Activated CD4-positive, alpha-beta T cell treated with anti-CD3 and anti-CD28 coated beads, Interleukin-2, Interleukin-4, amounts not matched to agents 100 ng/mL and 50 ng/mL, durations not matched to agents 16 hours and 8 hours (primary cell): ENCODE measurements at places on chromosomes 1 and 21.

GRCh38 chr21:28152732-28153131, 839.9 kb downstream of the LTN1 start:
- DNase-seq = no peak

DNA sequence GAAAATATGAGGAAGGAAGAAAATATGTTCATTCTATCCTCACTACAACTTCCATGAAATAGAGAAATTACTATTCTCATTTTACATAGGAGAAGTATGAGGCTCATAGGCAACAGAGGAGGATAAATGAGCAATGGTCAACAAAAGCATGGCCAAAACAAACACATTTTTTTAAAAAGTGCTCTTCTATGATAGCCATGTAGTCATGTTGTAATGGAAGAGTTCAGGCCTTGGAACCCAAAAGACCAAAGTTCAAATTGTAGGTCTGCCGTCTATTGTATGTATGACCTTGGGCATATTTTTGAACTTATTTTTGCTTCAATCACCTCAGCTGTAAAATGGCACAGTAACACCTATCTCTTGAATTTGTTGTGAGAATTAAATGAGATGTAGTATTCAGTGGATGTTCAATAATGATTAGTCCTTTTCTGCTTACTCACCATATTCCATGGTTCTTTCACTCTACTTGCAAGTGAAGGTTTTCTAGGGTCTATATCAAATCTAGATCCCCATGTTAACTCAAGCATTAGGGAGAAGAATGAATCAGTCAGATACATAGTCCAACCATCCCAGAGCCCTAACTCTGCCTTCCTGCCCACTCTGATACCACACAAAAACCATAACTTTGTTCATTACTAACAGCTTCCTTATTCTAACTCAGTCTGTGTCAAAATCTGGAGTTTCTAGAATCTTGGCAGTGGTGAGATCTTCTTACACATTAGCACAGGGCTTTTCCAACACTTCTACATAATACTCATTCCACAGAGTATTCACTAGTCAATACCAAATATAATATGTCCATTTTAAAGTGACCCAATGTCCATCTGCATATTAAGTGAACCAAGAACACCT, 353.2 kb downstream of the PLPP3 start:
- DNase-seq = no peak

DNA sequence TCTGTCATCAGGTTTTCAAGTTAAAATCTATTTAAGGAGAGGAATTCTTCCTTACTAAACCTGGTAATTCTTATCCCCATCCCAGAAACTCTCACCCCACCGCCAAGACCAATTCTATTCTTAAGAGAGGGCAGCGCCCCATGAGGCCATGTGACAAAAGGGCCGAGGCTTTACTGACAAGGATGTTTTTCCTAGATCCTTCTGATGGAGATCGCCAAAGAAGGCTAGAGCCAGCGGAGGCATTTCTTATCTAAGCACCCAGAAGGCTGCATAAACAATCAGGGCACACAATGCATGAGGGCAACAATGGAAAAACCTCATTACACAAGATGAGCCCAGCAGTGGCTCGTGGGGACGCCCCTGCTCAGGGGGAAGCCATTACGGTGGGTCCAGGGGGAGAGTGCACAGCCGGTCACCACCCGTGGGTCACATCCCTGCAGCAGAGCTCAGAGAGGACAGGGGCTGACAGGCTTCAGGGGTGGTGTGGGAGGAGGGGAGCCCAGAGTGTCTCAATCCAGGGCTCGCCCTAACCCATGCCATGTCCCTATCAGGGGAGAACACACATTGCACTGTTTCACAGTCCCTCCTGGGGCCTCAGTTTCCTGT, 88.7 kb downstream of the ITPKB start:
- DNase-seq = no peak

- peak; percentile 52 for DNase-seq
Measured at GRCh38 chr1:247110627-247111258, 6.6 kb upstream of the ZNF669 start.

GRCh38 chr1:5830771-5831599, 161.2 kb downstream of the NPHP4 start:
- no peak for DNase-seq

GRCh38 chr1:208183977-208184911, 59.9 kb downstream of the PLXNA2 start:
- DNase-seq = no peak

DNA sequence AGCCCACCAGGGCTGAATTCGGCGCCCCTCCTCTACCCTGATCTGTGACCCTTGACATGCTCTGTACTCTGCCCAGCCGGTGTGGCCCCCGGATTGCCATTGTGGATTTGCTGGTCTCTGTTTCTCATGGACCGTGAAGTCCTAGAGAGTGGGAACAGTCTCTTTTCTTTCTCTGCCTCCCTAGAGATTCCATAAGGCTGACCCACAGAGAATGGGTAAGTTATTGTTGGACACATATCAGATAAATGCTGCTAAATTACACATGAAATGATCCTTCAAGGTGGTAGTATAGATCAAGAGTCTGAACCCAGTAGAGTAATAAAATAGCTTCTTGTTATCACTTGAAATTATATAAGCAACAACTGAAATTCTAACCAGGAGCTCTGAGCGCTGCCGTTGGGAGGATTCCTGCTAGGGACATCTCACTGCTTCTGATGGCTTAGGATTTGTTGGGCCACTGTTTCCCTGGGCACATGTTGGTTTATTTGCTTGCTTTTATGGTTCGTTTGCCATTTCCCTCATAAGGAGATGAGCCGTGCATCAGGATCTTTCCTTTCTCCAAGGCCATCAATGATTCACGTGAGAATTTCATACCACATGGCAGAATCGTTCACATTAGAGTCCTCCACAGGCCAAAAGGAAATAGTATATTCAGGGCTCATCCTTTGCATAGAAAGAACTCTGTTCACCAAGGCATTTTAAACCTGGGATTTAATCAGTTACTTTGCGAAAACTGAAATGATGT, 111.9 kb downstream of the ZBTB18 start:
- DNase-seq = no peak

- DNase-seq = no peak
Measured at GRCh38 chr1:16903458-16903796, 7.6 kb downstream of the RNU1-2 start.

- DNase-seq = no peak
Measured at GRCh38 chr1:210747890-210748289, 386.1 kb downstream of the KCNH1 start.

DNA sequence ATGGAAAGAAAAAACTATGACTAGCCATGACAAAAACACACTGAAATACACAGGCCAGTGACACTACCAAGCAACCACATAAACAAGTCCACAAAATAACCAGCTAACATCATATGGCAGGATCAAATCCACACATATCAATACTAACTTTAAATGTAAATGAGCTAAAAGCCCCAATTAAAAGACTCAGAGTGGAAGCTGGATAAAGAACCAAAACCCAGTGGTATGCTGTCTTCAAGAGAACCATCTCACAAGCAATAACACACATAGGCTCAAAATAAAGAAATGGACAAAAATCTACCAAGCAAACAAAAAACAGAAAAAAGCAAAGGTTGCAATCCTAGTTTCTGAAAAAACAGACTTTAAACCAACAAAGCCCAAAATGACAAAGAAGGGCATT, 476.2 kb upstream of the BEND5 start:
- no peak for DNase-seq

- DNase-seq = peak; percentile 72
Measured at GRCh38 chr1:44652445-44653106, 21.7 kb downstream of the TMEM53 start.

- no peak for DNase-seq
Measured at GRCh38 chr21:45018131-45019075, 56.0 kb upstream of the ADARB1 start.

GRCh38 chr21:44460441-44460755, 5.1 kb downstream of the LRRC3 start:
- DNase-seq = no peak

DNA sequence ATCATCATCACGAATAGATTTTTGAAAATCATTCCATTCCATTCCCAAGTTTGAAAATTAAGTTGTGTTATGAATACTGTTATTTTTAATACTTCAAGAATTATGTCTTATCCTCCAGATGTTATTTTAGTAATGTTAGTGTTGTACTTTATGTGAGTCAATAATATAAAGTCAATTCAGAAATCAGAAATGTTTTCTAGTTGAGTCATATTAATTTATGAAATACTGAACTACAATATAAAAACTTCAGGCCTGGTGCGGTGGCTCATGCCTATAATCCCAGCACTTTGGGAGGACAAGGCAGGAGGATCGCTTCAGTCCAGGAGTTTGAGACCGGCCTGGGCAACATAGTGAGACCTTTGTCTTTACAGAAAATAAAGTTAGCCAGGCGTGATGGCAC, 38.4 kb upstream of the GPR25 start:
- no peak for DNase-seq

- DNase-seq = peak; percentile 90
Measured at GRCh38 chr1:12435639-12436344, 182.2 kb downstream of the DHRS3 start.

GRCh38 chr1:218712677-218713076, 367.5 kb downstream of the TGFB2 start:
- DNase-seq = no peak

GRCh38 chr1:63063367-63063766, 259.0 kb upstream of the FOXD3 start:
- no peak for DNase-seq

DNA sequence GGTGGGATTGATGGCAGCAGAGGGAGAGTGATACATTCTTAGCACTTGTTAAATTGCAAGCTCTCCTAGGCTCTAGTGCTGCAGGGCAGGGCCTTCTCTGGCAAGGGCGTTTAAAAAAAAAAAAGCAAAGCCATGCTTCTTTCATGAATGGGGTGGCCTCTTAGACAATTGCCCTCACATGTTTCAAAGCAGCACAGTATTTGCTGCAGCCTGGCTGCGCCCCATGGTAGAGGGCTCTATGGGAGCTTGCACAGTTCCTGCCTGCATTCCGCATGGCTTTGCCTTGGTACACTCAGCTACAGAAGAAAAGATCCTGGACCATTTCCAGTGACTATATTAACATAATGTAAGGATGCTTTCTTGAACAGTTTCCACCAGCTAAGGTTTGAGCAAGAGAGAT, 267.2 kb downstream of the ZNF648 start:
- no peak for DNase-seq

DNA sequence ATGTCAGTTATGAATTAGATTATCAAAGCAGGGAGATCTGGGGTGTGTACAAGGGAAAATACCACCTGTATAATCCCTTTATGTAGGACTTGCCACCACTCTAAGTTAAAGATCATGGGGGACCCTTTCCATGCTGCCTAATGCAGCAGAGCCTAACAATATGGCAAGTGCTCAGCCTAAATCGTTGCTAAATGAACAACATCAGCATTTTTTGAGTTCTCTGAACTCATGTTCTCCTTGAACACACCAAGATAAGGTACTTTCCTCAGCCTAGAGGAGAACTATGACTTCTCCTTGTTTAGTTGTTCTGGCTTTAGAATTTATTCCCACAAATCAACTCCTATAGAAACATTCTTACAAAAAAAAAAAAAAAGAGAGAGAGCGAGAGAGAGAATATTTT, 177.0 kb downstream of the DUSP10 start:
- no peak for DNase-seq
